Testis (tissue), 5 donors: ENCODE measurements at places on chromosomes 3 and 15.

GRCh38 chr15:96162322-96162721 lies 168.2 kb upstream of the NR2F2 start:
- no peak for DNase-seq

DNA sequence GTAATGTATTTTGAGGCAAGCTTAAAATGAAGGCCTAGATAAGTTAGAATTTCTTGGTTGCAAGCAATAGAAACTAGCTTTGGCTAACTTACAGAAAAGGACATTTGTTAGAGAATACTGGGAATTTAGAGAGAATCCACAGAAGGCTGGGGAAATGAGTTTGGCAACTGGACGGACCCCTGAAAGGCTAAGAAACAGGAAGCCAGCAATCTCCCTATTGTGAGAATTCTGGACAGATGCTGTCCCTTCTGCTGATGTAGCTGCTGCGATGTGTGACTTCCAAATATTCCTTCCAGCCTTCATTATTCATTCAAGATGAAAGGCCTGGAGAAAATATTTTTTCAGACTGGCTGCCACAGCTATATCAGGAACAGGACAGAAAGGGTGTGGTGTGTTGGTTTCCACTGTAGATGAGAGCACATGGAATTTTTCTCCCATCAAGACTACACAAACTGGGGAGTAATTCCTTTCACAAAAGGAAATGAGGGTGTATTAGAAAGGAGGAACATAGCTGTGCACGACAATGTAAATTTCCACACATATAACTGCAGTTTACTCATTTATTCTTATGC lies 213.5 kb downstream of the CPNE4 start:
- no peak for DNase-seq

GRCh38 chr3:187951452-187952190 lies 202.3 kb upstream of the LPP start:
- no peak for DNase-seq

DNA sequence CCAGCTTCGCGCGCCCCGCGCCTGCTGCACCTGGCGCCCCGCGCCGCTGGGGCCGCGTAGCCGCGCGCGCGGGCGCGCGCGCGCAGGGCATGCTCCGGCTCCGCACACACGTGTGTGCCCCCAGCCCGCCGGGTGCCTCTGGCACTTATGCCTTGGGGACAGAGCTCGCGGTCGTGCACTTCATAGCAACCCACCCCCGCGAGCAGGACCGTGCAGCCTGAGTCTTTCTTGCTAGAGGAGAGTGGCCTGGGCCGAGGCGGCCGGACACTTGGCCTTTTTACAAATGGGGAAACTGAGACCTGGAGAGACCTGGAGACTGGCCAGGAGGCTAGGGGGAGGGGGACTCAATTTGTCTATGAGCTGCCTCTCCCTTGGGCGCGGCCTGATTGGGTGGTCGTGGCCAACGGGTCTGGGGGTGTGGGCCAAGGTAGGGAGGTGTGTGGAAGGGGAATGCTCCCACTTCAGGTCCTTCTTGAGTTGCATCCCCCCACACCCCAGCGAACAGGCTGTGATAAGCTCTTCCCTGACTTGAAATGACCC lies 562 bp downstream of the NBEAL2 start:
- DNase-seq = peak; percentile 41
